Stimulated activated CD8-positive, alpha-beta memory T cell treated with anti-CD3 and anti-CD28 coated beads, Interleukin-4, amount 100 ng/mL, for 4 hours (primary cell): ENCODE measurements at places on chromosomes 4 and X.

GRCh38 chr4:24734511-24734910 lies 60.9 kb upstream of the SOD3 start:
- DNase-seq: no peak

DNA sequence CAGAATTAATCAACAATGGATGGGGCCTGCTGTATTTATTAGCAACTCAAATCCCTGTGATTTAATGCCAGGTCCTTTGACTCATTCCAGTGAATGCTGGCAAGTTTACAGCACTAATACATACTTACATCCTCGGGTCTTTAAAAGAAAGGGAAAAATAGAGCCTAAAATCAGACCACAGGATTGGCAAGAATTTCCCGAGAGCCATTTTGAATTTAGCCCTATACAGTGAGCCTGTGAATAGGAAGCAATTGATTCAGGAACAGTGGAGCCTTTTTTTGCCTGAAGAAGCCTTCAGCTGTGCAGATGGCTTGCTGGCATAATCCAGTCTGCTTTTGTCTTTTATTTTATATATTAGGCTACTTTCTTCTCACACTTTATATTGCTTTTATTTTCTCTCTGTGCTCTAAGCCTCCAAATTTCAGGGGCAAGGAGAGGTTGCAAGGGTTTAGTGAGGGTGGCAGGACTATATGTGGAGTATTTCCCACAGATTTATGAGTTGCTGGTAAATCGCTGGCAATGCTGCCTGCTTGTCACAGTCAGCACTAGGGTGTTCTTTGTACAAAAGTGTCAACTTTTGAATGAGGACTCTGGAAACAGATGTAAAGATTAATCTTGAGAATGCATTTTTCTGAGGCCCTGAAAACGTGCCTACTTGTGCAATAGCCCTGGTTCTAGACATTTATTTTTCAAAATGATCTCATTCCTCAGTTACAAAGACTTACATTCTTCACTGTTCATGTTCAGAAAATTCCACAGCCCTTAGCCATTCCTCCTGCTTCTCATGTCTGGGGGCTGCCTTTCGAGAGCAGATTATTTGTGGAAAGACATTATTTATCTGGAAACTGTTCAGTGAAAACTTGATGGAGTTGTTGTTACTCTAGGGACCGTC lies 303.5 kb downstream of the SPRY1 start:
- DNase-seq: no peak

DNA sequence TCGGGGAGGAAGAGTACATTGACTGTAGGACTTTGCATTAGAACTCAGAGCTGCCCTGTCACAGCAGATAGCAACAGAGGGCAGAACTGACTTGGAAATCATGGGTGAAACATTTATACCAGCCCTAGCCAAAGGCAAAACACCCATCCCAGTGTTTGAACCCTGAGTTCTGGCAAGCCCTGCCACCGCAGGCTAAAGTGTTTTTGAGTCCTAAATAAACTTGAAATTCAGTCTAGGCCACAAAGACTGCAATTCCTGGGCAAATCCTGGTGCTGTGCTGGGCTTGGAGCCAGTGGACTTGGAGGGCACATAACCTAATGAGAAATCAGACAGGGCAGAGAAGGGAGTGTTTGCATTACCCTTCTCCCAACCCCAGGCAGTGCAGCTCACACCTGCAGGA lies 1015.7 kb downstream of the FSTL5 start:
- DNase-seq: no peak

- no peak for DNase-seq
Observed at GRCh38 chr4:143653031-143653430, 47.4 kb downstream of the FREM3 start.

DNA sequence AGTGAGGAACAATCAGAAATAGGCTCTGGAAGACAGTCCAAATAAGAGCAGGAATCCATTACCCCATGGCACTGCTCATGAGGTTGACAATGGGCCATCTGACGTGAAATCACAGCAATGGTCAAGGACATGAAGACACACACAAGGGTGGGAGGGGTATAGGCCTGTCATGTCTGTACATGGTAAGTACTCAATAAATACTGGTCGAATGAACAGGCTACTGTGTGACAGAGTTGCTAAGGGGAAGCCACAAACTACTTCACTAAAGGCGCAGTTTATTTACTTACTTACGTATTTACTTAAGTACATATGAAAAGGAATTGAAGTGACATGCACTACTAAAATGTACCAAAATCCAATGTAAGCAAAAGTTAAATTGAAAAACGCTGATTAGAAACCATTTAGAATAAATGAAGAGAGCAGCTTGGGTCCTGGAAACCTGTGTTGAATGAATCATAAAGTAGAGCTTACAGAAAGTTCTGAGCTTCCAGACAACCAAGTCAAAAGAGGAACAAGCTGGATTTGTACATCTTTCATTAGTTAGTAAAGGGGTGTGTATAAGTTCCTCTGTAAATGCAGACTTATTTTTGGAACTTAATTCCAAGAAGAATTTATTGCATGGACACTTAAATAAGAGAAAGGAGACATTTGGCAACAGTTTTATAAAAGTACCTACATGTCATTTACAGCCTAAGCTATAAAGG lies 32.7 kb downstream of the ALPK1 start:
- no peak for DNase-seq

GRCh38 chr4:156888762-156889161 lies 82.8 kb downstream of the PDGFC start:
- DNase-seq: no peak

DNA sequence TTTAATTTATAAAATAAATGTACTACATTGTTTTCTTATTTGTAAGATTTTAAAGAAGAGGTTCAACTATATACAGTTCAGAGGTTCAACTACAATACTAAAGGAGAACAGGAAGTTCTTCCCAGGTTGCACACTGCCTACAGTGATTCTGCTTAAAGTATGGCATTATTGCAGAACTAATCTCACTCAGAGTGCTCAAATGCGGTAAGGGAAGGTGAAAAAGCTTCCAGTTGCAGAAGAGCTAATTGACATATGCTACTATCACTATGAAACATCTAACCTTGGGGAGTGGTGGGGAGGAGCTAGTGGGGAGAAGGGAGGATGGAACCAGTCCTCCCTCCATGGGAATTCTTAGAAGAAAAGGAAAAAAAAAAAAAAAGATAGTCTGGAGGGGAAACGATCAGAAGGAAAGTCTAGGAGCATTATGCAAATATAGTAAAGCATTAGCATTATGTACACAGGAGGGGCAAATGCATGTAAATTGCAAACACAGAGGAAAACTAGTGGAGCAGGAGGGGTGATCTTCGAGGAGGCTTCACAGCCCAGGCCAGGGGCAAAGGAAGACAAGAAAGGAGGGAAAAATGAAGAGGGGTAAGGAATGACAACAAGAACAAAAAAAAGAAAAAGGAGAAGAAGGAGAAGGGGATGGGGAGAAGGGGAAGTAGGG lies 32.0 kb upstream of the MMAA start:
- no peak for DNase-seq

DNA sequence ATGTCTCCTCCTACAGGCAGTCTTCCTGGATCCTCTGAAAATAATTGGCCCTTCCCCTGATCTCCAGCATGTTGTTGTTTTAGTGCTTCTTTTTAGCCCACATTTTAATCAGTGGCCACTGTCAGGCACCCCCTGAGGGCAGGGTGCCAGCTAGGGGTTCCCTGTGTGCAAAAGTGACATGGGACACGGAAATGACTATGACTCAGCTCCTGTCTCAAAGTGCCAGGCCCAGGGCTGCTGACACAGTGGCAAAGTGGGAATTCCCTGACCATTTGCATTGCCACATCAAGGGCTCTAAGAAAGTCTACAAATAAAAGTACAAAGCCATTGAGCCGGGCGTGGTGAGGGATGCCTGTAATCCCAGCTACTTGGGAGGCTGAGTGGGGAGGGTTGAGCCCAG lies 24.8 kb downstream of the HMX1 start:
- no peak for DNase-seq

- no peak for DNase-seq
Observed at GRCh38 chr4:138892483-138893407, 122.8 kb upstream of the NOCT start.

DNA sequence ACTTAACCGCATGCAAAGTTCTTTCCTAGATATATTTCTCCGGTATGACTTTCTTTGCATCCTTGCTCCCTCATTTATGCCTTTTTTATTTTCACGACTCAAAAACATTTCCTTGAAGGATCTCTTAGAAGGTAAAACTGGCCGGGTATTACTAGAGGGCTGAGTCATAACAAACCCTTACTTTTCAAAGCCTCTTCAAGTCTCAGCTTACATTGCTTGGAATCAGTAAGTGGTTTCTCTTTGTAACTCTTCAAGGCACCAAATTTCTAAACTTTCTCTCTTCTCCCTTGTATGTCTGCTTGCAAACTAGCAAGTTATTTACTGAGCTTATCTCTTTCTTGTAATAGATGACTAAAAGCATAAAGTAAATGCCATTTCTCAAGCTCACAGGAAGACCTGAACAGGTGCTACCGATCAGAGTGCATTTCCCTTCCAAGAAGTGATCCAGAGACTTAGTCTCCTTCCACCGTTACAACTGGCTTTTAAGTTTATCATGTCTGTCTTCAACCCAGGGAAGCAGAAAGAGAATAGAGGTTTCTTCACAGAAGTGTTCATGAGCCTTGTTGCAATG lies 75.5 kb downstream of the ANXA10 start:
- DNase-seq: no peak

DNA sequence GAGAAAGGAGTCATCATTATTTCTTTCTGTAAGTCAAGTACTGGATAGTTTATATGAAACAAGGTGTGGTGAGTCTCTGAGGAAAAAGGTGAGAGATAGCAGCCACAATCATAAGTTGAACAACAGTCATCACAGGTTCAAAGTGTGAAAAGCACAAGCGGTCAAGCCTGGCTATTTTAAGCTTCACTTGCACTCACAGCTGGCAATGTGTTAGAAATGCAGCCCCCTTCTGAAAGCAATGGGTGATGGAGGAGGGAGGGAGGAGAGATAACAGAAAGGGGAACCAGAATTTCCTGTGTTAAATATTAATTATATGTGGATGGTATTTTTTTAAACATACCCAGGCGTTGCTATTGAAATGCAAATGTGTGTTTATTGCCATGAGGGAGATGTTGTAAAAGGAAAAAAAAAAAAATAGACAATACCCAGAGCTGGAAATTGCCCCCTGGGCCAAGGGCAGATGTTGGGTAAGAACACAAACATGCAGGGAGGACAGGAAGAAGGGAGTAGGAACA lies 26.9 kb upstream of the BMP3 start:
- DNase-seq: no peak

DNA sequence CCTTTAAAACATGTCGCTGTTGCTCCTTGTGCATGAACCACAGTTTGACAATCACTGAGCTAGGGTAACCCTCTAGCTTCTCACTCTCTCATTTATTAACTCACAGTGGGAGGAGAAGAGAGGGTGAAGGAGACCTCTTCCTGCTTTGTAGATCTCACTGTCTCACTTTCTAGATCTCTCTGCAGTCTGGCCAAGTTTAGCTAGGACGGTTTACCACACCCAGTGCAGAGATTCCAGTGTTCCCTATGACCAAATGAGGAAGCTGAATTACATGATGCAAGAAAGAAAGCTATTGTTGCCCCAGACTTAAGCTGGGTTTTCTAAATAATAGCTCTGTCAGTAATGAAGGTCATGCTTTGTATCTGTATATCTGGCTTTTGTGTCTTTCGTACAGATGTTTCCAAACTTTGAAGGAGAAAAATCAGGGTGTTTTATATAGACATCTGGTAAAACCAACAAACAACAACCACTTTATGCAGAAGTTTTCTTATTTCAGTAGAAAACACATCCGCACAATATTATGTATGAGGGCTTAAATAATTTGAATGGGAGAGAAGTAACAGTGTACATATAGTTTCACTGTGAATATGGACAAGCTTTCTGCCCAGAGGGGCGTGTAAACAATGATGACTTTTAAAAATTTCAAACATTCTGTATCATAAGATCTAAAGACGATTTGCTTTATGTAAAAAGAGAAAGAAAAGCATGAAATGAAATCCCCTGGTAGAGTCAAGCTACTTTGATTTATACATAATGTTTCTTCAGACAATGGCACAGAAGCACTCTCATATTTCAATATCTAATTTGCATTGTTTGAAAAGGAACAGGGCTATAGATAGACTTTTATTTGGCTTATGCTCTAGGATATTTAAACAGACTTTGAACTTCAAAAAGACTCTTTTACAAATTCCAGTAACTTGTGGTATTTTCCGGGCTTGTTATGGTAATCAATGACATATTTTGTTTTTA lies 582.3 kb downstream of the FSTL5 start:
- DNase-seq: no peak

DNA sequence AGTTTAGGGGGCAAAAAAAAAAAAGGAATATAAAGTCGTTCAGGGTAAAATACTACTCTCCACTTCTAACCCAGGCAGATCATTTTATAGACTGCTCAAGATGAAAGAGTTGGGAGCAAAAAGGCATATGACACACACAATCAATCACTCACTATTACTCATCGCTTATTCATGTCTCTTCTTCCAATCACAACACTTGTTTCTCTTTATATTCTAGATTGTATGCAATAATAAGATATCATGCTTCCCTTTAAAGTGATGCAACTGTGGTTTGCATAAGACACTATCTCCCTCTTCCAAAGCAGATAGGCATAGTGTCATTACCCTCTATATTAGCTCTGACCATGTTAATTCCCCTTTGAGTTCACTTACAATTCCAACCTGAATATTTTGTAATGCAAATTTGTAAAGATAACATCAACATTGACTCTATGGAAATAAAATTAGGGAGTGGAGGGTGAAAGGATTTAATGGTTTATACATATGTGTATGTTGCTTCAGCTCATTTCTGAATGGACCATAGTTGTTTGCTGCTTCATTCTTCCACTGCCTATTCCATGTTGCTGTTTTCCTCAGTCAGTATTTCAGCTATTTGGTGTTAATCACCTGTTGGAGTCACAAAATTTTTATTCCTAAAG lies 154.9 kb upstream of the EPHA5 start:
- DNase-seq: no peak

DNA sequence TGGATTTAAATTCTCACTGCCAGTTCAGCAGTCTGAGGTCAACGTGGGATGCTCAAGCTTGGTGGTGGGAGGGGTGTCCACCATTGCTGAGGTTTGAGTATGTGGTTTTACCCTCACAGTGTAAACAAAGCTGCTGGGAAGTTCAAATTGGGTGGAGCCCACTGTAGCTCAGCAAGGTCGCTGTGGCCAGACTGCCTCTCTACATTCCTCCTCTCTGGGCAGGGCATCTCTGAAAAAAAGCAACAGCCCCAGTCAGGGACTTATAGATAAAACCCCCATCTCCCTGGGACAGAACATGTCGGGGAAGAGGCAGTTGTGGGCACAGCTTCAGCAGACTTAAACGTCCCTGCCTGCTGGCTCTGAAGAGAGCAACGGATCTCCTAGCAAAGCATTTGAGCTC lies 14.9 kb upstream of the RRAGB start:
- no peak for DNase-seq

- no peak for DNase-seq
Observed at GRCh38 chr4:139528377-139529005, 27.5 kb downstream of the SETD7 start.

DNA sequence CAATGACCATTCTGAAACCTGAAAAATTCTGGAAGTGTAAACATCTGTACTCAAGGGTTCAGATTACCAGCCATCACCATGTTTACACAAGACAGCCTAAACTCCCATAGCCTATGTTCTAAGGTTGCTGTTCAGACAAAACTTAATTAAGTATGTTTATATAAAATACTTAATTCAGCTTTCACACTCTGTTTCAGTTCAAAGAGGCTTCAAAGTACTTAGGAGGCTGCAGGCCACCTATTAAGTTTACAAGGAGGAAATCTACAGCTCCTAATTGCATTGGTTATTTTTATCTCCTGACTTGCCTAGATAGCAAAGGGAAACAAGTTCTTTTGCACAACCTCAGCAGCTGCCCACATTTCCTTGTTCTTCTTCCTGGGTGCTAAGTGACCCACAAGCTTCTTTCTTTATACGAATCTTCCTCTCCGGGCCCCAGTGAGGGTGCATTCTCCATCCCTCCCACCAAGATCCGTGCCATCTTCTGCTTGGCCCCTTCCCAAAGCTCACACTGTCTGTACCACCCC lies 2.0 kb downstream of the GAK start:
- DNase-seq: no peak
